ENCODE measurements at places on chromosomes 5 and 9.

- DNase-seq, result no peak
Measured at GRCh38 chr5:7519564-7519963, 123.6 kb downstream of the ADCY2 start.

GRCh38 chr5:50967563-50968355, 301.3 kb downstream of the PARP8 start:
- DNase-seq, result peak; percentile 23

DNA sequence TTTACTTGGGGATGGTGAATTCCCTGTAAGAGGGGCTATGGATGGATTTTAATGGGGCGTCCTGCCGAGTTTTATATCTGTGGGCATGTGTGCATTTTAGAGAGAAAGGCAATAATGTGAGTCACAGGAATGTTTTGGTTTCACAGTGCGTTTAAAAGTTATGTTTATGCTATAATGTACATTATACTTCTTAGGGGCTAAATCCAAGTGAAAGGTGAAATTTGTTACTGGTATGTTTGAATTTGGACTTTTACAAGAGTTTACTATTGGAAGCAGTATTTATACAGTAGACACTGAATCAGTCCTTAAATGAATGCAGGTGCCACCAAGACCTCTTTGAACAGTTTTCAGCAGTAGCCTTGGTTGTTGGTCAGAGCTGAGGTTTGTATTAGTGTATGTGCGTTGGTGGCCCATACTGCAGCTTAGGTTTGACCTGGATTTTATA, 5.6 kb downstream of the JMY start:
- no peak for DNase-seq

DNA sequence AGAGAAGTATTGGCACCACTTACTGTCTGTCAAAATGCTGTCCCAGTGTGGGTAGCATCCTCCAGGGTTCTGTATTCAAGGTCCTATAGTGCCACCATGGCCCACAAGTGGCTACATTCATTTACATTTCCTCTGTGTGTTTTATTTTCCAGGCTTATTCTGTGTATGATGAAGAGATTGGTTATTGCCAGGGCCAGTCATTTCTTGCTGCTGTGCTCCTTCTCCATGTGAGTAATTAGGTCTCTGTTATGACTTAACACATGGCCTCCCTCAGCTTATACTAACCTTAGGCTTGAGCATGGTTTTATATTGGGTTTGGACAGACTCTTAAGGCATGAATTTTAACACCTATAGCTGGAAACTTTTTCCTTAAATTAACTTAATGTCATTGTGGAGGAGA, 36.7 kb downstream of the GPR21 start:
- no peak for DNase-seq

- DNase-seq, result no peak
Measured at GRCh38 chr5:34582371-34582770, 73.8 kb upstream of the RAI14 start.

GRCh38 chr9:18728642-18729041, 254.7 kb downstream of the ADAMTSL1 start:
- no peak for DNase-seq

- no peak for DNase-seq
Measured at GRCh38 chr5:38728029-38728428, 117.8 kb upstream of the OSMR start.

- peak; percentile 12 for DNase-seq
Measured at GRCh38 chr5:98774192-98775033, 950 bp downstream of the RGMB start.

GRCh38 chr5:105350486-105351140, 1788.0 kb upstream of the NUDT12 start:
- DNase-seq, result no peak

GRCh38 chr5:61162010-61162831, at the start of gene SMIM15:
Gene SMIM15, minus strand, starts transcription at chr5:61162468. Its CDS starts 2,297 bp downstream, at chr5:61160171.
- DNase-seq, result peak; percentile 69
